ENCODE measurements at places on chromosomes 7 and 10.

DNA sequence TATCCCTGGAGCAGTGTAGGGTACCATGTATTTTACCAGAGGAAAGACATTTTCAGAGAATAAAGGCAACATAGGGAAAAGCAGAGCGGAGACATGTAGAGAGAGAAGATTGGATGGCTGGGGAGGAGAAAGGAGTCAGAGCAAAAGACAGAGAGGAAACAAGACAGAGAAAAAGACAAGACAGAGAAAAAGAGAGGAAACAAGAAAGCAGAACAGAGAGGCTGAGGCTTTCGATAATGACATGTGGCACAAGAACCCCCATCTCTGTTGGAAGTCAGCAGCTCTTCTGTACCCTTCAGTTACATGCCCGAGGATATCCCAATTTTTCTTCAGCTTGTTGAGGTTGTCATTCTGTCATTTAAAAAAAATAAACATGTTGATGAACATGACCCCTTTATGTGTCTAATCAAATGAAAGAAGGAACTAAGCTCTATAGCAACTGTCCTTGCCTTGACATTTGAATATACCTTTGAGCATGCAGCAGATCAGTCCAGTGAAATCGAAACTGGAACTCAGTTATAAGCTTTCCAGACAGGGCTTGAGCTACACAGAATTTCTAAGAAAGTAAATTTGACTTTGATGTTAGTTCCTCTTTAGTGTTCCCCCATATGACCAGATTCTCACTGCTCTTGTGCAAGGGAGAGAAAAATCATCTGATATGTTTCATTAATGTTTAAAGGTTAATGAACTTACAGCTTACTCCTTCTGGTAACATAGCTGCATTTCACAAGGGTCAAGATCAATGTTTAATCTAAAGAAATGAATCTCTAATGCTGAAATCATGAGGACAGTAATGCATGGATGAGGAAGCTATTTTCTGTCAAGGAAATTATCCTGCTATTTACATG lies 75.1 kb upstream of the SP4 start:
- no peak for DNase-seq

DNA sequence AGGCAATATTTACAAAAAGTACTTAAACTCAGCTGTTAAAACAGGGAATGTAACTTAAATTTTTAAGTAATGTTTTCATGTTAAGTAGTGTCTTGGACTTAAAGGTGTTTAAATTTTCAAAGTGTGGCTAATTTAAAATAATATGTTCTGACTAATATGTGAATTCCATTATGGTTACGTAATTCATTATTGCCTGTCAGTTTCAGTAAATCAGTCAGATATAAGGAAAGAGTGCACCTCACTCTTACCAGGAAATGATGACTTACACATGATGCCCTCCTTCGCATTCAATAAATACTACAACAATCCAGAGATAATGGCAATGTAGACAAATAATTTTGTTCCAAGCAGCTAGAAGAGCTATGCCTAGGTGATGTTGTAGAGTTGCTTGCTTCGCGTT lies 69.0 kb upstream of the WNT16 start:
- no peak for DNase-seq

DNA sequence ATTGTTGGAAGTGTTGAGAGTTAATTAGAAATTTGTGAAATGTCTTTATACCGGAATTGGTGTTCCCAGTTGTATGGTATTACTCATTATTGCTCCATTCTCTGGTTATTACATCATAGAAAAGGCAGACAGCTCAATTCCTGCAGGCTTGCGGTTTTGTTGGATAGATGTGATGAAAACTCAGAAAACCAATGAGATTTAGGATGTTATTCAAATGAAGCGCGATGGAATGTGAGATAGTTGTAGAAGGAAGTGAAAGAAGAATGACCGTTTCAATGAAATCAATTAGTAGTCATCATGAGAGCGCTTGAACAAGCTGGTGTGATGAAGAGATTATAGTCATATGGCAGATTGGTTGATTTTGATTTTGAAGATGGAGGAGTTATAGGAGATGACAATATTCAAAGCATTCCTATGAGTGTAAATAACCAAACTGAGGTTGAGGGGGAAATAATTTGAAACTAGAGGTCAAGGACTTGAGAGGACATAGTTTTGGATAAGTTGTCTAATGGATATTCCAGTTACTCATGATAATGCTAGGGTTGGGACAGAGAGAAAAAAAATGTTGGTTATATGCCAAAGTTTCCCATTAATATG lies 991.5 kb downstream of the NRG3 start:
- DNase-seq, result no peak

DNA sequence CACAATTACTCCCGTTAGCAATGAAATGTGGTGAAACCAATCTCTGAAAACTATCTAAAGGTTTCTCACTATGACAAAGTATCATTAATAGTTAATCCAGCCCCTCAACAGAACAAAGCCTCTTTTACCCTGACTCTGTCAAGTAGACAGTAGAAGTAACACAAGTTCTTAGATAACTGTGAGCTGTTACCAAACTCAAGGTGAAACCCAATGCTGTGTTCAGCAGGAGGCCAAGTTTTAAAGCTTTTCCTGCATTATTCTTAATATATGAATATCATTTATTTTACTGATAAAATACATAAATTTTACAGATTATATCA lies 109.1 kb downstream of the SRPK2 start:
- no peak for DNase-seq

DNA sequence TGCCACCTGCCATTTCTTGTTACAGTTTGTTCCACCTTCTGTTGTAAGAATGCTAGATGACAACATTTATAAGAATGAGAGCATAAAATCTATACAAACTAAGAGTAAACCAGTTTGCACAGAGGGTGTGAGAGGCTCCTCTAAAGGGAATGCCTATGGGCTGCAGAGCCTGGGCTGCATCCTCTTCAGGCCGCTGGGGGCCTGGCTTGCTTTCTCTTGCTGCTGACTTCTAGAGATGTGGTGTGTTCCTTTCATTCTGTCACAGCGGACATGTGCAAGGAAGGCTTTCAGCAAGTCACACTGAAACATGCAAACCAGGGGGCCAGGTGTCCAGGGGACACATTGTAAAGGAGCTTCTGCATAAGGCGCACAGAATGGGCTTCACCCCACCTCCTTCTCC lies 7.1 kb upstream of the ATP6V1F start:
- DNase-seq, result no peak

GRCh38 chr10:44042926-44043602 lies 341.8 kb downstream of the CXCL12 start:
- DNase-seq, result no peak

- DNase-seq, result no peak
Observed at GRCh38 chr7:20980232-20980631, 193.5 kb upstream of the SP8 start.

DNA sequence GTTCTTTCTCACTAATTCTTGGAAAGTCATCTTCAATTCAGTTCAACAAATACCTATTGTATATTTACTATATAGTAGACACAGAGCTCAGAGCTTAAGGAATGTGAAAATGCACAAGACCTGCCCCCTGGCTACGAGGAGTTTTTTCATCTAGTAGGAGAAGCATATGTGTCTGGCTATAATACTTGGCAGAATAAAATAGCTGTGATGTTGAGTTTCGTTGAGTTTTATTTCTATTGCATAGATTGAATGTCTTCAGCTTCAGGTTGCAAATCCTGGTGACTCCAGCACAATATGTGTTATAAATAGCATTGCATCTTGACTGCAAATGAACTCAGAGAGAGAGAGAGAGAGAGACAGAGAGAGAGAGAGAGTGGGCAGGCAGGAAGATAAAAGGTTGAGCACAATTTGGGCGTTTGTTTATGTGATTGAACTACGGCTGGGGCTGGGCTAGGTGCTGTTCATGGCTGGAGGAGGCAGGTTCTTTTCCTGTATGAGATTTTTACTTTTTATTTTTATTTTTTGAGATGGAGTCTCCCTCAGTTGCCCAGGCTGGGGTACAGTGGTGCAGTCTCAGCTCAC lies 229.6 kb downstream of the GALNT17 start:
- no peak for DNase-seq

DNA sequence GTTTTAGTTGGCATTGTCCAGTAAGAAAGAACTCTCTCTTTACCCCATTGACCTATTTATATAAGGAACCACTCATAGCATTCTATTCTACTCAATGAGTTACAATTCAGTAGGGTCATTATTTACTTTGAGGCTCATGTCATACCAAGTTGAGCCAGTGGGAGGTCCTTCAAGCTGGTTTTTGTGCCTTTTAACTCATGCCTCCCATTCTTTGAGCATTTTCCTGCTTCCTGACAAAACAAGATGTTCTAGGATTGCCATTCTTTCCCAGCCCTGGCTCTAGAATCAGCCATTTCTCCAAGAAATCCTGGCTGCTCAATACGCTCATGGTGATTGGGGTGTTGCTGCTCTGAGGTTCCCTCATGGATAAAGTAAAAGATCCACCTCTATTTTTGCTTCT lies 250.1 kb downstream of the ABCA13 start:
- no peak for DNase-seq

- DNase-seq, result no peak
Observed at GRCh38 chr7:151761231-151761630, 115.7 kb downstream of the PRKAG2 start.

DNA sequence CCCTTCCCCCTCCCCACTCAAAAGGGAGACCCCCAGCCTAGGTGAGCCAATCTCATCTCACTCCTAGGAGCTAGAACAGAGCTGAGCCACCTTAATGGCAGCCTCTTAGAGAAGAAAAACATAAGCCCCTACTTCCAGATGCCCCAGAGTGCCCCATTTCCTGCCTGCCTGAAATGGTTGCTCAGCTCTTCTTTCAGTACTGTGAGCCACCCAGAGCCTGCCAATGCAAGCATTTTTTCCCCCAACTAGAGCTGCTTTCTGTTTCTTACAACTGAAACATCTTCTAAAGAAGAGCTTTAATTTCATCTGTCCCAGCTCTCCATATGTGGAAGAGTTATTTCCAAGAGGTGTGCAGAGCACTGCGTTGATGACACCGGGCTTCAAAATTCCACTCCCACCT lies 136.7 kb downstream of the PLPP4 start:
- no peak for DNase-seq

- no peak for DNase-seq
Observed at GRCh38 chr7:13800694-13801448, 188.6 kb downstream of the ETV1 start.

DNA sequence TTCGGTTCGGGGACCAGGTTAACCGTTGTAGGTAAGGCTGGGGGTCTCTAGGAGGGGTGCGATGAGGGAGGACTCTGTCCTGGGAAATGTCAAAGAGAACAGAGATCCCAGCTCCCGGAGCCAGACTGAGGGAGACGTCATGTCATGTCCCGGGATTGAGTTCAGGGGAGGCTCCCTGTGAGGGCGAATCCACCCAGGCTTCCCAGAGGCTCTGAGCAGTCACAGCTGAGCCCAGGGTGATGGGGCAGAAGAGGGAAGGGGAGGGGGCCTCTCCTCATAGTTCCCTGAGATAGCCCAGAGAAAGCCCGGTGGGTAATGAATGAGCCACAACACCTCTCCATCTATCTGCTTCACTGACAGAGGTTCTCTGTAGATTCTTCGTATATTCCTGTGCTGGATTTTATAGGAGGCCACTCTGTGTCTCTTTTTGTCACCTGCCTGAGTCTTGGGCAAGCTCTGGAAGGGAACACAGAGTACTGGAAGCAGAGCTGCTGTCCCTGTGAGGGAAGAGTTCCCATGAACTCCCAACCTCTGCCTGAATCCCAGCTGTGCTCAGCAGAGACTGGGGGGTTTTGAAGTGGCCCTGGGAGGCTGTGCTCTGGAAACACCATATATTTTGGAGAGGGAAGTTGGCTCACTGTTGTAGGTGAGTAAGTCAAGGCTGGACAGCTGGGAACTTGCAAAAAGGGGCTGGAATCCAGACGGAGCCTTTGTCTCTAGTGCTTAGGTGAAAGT lies 16.4 kb downstream of the PRSS2 start:
- no peak for DNase-seq

DNA sequence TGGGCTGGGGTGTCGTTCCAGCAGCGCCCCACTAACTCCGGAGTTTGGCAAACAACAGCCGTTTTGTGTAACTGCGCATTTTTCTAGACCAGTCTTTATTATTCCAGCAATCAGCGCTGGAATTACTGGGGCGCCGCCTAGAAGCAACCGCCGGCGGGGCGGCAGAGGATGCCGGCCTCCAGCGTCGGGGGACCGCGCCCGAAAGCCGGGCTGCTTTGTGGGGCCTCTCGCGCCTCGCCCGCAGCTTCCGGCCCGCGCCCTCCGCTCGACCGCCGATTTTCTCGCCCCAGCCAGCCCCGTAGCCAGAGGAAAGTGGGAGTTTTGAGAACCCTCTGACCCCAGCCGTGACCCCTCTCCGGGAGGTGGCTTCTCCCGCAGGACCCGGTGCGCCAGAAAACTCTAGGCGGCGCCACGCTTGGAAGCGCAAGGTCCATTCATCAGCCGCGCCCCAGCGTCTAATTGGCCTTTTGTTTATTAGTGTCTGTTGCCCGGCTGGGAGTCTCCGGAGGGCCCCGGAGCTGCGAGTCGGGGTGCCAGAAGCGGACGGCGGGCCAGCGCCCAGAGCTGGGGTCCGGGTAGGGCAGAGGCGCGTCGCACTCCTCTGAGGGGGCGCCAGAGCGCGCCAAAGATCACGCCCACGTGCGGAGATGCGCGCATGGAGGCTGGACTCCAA lies 10.7 kb downstream of the EMX2 start:
- DNase-seq, result no peak

DNA sequence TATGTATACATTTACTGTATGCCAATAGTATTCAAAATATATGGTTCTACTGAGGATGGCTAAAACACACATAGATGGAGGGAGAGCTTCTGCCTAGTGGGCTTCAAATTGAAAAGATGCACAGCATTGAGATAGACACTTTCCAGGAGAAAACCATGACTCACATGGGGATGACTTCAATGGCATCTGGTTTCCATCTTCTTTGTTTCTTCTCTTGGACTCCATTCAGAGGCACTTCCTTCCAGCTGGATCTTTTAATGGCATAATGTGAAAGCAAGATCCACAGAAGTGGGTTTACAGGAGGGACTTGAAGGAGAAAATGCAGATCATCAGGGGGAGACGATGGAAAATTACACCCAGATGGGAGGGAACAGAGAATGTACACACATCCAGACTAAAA lies 84.9 kb downstream of the ZNF365 start:
- DNase-seq, result no peak

DNA sequence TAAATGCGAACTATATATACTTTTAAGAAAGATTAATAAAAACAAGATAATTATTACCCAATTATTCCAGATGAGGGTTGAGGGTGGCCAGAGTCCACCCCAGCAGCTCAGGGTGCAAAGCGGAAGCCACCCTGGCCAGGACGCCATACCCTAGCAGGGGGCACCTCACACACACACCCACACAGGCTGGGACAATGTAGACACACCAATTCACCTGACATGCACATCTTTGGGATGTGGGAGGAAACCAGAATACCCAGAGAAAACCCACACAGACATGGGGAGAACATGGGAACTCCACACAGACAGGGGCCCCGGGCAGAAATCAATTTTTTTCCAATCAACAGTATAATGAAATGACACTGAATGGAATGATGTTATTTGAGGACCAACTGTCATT lies 86.0 kb downstream of the RTKN2 start:
- no peak for DNase-seq

- no peak for DNase-seq
Observed at GRCh38 chr10:129613377-129613980, 146.4 kb downstream of the MGMT start.
